Vagina (tissue), 2 donors: ENCODE measurements at places on chromosomes 6 and 20.

GRCh38 chr20:54132612-54133433 is 41.0 kb downstream of the CYP24A1 start:
- DNase-seq = no peak

GRCh38 chr6:116096979-116097816 is 3.5 kb upstream of the NT5DC1 start:
- no peak for DNase-seq

DNA sequence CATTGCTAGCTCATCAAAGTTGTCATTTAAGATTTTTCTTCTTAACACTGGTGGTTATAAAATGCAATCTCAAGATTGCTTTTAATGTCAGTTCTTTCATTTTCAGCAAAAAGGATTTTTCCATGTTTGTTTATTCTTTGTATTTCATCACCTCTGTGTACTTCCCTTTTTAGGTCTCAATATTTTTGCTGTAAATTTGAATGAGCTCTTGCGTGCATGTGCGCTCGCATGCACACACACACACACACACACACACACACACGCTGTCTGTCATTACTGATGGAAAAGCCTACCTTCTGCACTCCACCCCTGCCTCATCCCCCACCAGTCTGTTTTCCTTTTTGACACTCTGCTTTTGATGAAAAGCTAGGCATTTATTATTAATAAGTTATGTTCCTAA is 85.3 kb upstream of the FYN start:
- no peak for DNase-seq

GRCh38 chr6:73696966-73697655 is 1.1 kb downstream of the CD109 start:
- DNase-seq = no peak

DNA sequence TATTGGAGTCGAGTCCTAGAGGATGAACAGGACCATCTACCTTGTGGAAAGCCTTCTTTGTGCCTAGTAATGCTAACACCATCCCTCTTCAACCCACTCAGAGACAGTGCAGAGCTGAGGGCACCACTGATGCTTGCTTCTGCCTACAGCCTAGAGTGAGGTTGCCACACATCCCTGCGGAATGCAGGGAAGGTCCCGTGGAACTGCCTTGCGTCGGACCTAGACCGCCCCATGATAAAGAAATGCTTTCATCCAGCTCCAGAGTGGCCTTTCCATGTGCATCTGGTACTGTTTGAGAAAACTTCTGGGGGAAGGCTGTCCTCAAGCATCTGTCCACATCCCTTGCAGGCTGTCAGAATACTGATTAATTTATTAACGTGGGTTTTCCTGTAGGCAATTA is 168.4 kb downstream of the PHACTR1 start:
- DNase-seq = no peak

DNA sequence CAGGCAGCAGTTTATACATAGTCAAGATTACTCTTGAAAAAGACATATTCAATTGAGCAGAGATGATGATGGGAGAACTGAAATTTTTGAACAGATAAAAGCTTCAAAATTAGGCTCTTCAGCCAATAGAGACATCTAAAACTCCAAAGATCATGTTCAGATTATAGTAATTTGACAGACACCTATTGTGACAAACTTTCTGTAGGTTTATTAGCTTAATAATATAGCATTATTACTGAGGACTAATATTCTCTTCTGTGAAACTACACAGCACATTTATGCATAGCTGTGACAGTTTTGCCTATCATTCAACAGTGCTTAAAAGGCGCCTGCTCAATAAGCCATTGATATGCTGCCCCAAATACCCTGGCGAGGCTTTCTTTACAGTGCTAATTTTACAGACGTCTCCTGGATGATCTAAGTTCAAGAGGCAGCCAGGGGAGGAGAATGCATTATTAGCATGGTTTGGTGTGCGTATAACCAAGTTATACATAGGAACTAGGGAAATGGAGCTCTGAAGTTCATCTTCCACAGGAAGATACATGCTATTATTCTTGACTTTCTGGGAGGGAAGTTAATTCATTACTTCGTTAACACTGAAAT is 21.5 kb downstream of the PLAGL1 start:
- no peak for DNase-seq
